ENCODE measurements at places on chromosomes 1 and 21.

DNA sequence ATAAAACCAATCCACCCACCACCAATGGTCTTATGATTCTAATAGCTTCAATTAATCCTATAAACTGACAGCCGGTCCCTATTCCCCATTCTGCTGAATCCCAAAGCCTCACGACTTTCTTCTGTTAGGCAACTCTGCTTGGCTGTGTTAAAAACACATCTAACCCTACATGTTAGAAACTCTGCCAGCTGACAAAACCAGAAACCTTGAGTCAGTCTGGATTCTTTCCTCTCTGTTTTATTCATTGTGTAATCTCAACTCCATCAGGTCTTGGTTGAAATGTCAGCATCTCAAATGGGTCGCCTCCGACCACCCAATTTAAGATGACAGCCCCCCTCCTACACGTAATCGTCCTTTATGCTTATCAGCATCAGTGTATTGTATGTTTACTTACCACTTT lies 312.1 kb downstream of the DISC1 start:
- DNase-seq, result no peak

DNA sequence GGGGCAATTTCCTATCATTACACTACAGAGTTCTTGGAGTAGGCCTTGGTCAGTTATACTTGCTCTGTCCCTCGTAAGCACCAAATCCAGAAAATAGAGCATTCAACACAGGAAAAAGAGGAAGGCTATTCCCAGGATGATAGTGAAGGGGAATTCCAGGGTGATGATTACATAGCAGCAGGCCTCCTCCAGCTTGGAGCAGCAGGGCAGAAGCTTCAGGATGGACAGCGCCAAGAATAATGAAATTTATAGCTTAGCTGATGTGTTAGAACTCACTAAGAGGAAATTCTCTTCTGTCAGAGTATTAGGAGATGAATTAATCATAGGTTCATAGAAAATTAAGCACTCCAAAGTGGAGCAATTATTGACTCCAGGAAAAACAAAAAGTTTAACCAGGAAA lies 10.8 kb upstream of the SMAP2 start:
- no peak for DNase-seq

- DNase-seq, result no peak
Measured at GRCh38 chr1:8133190-8133589, 107.1 kb upstream of the ERRFI1 start.

GRCh38 chr1:36651176-36651910 lies 168.6 kb upstream of the CSF3R start:
- DNase-seq, result no peak

GRCh38 chr1:48263041-48263440 lies 40.5 kb downstream of the SLC5A9 start:
- no peak for DNase-seq

GRCh38 chr1:99441299-99442095 lies 177.2 kb downstream of the PLPPR4 start:
- DNase-seq, result no peak

Data from ureter (tissue), 1 donor.